Suppressor macrophage (primary cell): ENCODE measurements at places on chromosomes 7 and 10.
A peak's percentile ranks its signal among the peaks of the same experiment; 100 is the strongest.

DNA sequence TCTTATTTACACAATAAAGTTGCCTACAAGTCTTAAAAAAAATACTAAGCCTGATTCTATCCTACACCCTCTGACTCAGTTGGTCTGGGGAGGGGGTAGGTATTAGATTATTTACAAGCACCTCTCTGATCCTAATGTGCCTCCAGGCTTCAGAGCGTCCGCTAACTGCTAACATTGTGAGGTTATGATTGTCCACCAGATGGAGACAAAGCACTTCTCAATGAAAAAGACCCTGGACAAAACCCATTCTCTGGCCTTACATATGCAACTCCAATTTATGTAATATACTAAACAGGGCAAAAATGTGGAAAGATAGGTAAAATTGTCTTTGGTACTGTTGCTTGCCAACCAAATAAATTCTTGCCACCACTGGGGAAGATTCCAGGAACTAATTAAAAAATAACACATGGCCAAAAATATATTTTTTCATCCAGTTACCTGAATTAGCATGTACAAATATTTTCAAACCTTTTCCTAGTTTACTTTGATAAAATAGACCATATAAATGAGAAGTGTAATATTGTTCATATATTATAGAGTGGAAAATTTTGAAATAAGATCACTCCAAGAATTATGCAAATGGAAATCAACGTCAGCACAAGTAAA lies 92.4 kb downstream of the KIF20B start:
- peak; percentile 83 for DNase-seq

DNA sequence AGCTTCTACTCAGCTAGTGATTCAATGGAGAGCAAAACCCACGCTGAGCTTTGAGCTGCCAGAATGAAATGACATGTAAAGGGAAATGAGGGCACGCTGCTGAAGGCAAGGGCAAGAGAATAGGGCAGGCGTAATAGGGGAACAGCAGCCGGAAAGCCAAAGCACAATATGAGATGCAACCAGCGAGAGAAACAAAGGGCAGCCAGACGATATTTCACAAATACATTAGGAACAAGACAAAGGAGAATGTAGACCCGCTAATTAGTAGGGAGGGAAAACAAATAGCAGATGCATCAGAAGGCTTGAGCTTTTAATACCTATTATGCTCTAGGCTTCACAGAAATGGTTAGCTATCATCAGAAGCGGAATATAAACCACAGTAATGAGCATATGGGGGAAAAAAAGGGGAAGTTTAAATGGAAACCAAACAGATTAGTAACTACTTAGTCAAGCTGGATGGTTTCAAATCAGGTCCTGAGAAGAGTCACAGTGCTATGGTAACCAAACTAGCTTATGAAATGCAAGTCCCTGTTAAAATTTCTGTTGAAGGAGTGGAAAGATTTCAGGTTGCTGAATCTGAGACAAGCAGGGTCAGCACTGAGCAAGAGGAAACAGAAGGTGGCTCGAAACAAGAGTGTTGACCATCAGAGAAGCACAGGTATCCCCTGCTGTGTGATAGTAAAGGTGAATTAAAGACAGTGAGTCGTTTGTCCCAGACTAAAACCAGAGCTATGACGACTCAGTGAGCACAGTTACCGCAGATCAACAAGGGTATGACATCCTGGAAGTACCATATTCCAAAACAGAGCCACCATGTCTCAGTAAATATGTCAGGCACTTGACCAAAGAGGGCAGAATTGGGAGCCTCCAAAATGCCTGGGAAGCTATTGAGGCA lies 496.9 kb upstream of the CELF2 start:
- DNase-seq, result no peak

DNA sequence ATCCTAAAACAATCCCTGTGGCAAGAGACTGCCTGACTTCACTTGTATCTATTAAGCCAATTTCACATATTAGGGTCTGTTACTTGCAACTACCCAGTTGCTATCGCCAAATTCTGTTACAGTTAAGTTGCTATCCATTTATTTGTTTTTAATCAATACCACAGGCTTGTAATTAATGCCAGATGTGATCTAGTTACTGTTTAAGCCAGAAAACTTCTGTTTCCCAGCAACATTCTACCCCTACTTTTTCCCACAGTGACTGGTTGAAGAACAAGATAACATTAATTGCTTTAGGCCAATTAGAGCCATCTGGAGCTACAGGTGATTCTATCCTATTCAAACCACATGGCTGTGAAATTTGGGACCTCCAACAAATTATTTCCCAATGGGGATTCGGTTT lies 131.3 kb downstream of the ALOX5 start:
- no peak for DNase-seq

- no peak for DNase-seq
Measured at GRCh38 chr10:69275444-69275843, 2.9 kb upstream of the HK1 start.

DNA sequence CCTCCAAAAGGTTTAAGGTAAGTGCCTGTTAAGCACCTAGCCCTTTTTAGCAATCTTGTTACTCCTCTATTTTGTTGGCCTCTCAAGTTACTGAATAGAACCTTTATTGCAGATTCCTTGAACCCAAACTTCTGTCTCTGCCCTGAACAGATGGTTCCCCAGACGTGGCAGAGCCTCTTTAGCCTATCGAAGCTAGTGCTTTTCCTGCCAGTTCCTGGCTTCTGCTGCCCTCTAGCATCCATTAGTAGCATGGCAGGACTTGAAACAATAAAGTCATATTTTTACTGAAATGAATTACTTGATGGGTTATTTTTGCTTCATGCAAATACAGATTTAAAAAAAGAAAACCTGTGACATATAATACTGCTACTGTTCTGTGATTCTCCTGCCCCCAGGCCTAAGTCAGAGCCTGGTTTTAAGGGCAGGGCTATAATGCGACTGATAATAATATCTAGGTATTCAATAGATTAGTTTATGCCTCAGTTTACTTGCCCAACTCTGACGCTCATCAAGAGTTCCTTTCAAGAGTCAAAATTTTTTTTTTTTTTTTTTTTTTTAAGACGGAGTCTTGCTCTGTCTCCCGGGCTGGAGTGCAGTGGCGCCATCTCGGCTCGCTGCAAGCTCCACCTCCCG lies 84.3 kb upstream of the PHF14 start:
- DNase-seq, result peak; percentile 38
